ENCODE measurements at places on chromosomes 12 and 14. TPM values are rescaled to one million over a fixed set of nuclear protein-coding genes. Genes with fewer than 3 reads are reported as not detected.

The GCH1 gene
- polyA plus RNA-seq, result 3.3 TPM

The AQP2 gene
- polyA plus RNA-seq, result 0.04 TPM

The PTHLH gene
- polyA plus RNA-seq, result 0.43 TPM

The CDKN3 gene
- 3.1 TPM for polyA plus RNA-seq
